ENCODE measurements at places on chromosomes 6 and 20.
A peak's percentile ranks its signal among the peaks of the same experiment; 100 is the strongest.

DNA sequence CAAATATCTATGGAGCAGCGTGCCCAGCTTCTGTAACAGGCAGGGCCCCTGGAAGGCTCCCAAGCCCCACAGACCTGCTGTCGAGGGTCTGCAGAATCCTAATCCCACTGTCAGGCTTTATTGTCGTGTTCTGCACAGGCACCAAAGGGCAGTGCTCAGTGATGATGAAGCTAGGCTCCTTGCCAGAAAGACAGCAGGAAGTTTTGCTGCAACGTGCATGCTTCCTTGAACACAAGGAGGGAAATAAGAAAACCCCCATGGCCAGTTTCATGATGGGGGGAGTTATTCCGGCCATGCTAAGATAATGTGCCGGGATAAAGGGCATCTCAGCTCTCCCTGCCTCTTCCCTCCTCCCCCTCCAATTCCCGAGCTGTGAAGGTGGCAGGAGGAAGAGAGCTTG, 109.4 kb upstream of the KCNG1 start:
- no peak for DNase-seq

DNA sequence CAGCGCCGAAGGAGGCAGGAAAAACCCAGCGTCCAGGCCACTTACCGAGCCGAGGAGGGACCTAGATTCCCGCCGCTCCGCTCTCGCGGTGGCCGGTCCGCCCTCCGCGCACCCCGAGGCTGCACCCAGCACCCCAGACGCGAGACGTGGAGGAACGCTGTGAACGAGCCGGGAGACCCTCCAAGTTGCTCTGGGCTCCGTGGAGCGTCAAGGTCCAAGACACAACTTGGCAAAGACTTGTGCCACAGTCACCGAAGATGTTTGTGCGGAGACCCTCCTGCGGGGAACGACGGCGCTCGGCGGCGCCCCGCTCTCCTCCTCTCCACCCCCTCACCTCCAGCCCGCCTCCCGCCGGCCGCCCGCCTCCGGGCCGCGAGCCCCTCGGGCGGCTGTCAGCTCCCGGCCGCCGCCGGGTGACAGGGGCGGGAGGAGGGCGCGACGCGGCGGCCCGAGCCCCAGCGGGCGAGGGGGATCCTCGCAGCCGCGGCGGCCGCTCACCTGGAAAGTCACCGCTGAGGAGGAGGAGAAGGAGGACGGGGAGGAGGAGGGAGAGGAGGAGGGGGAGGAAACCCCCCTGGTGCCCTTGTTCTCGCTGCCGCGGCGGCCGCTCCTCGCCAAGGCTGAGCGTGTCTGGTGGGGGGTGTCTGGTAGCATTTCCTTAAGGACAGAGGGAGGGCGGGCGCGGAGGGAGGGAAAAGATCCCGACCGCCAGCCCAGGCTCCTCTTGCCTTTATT, 637 bp upstream of the HIVEP2 start:
- peak; percentile 68 for DNase-seq

GRCh38 chr6:30462482-30462881, 26.8 kb upstream of the HLA-E start:
- DNase-seq: no peak

- no peak for DNase-seq
These were observed 968 bp upstream of the MMP24 start for GRCh38 chr20:35225319-35226125.

DNA sequence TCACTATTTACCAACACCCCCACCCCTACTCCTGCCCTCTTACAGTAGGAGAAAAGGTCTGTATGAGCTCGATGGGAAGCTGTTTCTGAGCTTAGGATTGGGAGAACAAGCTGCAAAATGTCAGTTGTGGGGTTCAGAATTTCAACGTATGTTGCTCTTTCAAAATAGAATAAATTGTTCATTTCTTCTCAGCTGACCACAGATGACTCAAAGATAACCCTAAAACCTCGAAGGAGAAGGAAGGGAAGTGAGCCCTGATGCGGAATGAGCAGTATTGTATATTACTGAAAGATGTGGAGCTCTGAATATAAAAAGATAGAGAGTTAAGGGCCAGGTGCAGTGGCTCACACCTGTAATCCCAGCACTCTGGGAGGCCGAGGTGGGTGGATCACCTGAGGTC, 35.9 kb upstream of the MYLIP start:
- DNase-seq: no peak

DNA sequence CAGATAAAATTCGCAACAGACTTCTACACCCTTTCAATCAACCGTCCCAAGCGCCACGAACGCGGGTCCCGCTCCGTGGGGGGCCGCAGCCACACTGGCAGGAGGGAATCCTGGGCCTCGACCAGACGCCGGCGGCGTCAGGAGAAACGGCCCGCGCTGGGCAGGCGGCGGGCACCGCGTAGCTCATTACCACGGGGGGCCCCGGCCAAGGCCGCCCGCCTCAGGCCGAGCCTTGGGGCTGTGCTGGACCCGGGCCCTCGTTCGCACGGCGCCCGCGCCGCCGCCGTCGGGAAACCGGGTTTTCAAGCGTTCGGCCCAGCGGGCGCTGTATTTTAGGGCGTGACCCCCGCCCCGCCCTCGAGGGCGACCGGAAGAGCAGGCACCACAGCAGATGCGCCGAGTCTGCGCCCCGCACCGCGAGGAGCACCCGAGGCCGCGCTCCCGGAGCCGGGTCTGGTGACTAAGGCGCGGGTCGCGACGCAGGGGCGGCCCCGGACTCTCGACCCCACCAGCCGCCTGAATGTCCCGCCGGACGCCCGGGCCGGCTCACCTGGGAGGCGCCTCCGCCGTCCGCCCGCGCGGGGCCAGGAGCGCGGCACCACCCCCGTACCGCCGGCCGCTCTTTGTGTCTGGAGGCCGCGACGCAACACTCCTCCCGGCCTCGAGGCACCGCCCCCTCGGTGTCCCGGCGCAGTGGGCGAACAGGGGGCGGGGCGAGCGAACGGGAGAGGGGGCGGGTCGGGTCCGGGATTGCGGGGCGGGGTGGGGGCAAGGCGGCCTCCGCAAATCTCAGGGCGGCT, at the start of gene NINL:
Gene NINL (minus strand): TSS at position 627 of the 800 bp plus-strand sequence. CDS start 58,944 bp downstream, outside the sequence.
- DNase-seq: peak; percentile 23

- no peak for DNase-seq
These were observed 174.5 kb downstream of the WDR27 start for GRCh38 chr6:169527306-169527705.

- DNase-seq: no peak
These were observed 98.0 kb downstream of the FNDC1 start for GRCh38 chr6:159267165-159267564.

DNA sequence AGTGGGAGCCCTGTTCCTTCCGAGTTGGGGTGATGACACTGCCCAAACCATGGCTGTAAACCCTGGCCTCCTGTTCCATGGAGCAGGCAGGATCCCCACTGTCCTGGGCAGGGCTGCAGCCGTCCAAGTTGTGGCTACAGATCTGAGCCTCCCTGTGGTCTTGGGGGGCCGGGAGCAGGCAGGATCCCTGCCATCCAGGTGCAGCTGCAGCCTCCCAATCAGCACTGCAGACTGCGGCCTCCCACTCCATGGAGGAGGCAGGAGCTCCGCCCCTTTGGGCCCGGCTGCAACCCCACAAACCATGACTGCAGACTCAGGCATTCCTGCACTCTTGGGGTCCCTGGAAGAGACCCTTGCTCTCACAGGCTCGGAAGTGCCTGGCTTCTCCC, 872.1 kb upstream of the GJE1 start:
- no peak for DNase-seq

DNA sequence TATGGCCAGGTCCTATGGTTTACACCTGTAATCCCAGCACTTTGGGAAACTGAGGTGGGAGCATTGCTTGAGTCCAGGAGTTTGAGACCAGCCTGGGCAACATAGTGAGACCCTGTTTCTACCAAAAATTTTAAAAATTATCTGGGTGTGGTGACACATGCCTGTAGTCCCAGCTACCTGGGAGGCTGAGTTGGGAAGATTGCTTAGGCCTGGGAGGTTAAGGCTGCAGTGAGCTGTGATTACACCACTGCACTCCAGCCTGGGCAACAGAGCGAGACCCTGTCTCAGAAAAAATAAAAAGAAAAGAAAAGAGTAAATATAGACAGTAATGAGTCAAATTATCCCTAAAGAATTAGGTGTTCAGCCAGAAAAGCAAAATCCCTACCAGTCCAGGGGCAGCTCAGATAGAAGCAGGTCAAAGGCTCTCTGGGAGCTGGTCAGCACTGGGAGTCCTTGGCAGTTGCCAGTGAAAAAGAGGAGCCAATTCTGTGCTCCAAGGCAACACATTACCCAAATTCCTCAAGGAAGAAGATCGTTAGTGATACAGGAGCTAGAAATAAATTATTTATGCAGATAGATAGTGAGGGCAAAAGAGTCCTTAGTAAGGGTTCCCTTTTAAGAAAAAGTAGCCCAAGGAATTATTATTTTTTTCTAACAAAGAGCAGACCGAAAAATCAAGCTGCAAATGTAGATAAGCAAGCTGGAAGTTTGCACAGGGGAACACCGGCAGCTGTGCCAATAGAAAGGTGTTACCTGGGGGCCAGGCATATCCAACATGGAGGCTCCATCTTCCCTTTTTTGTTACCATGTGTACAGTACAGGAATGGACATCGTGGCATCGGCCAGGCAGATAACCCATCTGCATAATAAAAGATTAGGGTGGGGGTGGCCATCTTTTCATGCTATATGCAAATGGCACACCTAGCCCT, 31.4 kb upstream of the SEC63 start:
- DNase-seq: no peak

GRCh38 chr6:43452896-43453295, 2.5 kb downstream of the DLK2 start:
- DNase-seq: no peak

GRCh38 chr6:14193524-14193923, 76.0 kb downstream of the CD83 start:
- DNase-seq: no peak

DNA sequence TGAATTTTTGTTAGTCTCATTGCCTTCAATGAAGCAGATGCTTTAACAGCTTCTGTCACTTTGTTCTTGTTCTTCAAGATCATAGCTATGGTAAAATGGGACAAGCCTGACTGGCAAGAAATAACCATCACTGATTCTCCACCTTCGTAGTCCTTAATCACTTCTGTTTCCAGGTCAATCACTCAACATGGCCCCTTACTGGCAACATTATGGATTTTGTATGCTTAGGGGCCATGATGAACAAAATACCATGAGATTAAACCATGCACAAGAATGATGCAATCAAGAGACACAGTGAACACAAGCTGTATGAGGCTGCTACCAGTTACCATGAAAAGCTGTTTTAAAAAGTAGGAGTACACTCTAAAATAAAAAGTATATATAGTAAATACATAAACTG, 32.8 kb downstream of the ADNP start:
- no peak for DNase-seq

DNA sequence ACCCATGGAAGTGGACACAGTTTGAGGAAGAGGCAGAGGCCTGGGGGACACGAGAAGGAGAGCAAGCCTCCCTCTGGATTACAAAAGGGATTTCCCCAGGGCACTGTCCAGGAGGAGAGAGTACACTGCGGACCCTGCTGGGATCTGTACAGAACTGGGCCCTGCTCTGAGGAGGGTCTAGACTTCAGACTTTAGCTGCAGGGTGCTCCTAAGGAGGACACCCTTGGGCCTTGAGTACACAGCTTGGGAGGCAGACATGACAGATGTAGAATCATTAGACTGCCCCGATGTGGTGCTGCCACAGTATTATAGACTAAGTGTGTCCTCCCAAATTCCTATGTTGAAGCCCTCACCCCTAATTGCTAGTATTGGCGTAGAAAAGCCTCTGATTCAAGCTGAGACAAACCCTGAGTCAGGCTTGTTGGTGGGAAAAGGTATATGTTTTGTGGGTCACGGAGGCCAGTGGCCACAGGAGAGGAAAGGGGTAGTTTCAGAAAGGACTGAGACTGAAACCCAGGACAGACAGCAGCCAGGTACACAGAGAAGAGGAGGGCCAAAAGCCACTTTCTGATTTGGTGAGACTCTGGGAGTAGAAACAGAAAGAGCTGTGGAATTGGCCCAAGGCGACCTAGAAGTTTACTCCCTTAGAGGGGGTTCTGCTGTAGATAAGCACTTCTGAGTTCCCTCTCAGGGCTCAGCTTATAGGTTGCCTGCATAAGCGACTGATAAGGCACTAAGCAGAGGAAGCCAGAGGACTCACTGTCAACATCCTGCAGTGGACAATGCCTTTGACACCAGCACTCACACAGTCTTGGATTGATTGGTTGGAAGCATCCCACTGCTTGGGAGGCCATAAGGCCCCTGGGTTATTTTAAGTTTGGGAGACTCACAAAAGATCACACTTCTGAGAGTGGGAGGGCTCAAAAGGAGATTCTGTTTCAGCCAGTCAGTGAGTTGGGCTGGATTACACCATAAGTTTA, 16.5 kb upstream of the SH3BGRL2 start:
- DNase-seq: no peak

Data from T-helper 17 cell (primary cell).